ENCODE measurements at places on chromosomes 1 and 21. TPM values are rescaled to one million over a fixed set of nuclear protein-coding genes. Genes with fewer than 3 reads are reported as not detected.

INAVA gene
- total RNA-seq, result 102 TPM

NPHP4 gene
- total RNA-seq, result 4.3 TPM

- no peaks in the 10 kb centered on the region for H3K27me3 ChIP-seq
- no peaks in the 10 kb centered on the region for H3K4me1 ChIP-seq
- H3K4me3 ChIP-seq, result no peak overlapping the region
- no peak overlapping the region for H3K27ac ChIP-seq
- no peak for DNase-seq
Observed at GRCh38 chr1:53016705-53017104, 45.3 kb upstream of the PODN start.

- DNase-seq, result no peak
- no peaks in the 10 kb centered on the region for H3K27me3 ChIP-seq
- no peak overlapping the region for H3K4me3 ChIP-seq
- H3K27ac ChIP-seq, result no peak overlapping the region
- H3K36me3 ChIP-seq, result no peaks in the 10 kb centered on the region
Observed at GRCh38 chr1:177424744-177425143, 254.0 kb downstream of the BRINP2 start.

DNA sequence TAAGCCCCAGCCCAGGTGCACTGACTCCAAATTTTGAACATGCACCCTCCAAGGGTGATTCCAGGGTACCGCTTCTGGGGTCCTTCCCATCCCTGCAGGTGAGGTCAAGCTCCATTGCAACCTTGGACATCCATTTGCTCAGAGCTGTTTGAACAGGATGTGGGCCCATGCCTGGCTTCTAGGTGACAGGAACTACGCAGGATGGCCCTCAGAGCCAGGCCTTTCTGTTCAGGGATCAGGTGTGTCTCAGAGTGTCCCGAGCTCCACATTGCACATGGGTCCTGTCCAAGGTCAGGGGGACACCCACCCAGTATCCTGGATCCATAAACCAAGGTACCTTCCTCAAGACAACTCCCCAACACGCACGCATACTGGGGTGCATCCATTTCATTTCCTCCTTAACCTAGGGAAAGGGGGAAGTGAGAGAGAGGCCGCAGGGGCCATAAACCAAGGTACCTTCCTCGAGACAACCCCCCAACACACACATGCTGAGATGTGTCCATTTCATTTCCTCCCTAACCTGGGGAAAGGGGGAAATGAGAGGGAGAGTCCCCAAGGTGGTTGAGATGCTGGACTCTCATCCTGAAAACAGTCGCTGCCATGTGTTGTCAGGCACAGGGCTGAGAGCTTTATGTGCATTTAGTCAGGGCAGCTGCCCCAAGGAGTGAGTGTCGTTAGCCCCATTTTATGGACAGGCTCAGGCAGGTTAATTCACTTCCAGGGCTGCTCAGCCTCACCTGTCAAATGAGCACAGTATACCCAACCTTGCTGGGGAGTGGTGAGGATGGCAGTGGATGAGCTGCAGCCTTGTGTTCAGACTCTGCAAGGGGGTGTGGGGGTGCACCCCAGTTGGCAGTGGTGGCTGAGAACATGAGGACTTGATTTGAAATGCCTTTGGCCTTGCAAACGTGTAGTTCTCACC, 2.1 kb downstream of the SLC66A1 start:
- no peak overlapping the region for H3K4me3 ChIP-seq
- no peaks in the 10 kb centered on the region for H3K36me3 ChIP-seq
- no peaks in the 10 kb centered on the region for H3K27me3 ChIP-seq
- H3K4me1 ChIP-seq, result peaks cover 16% of the 10 kb centered on the region
- H3K27ac ChIP-seq, result no peak overlapping the region

DNA sequence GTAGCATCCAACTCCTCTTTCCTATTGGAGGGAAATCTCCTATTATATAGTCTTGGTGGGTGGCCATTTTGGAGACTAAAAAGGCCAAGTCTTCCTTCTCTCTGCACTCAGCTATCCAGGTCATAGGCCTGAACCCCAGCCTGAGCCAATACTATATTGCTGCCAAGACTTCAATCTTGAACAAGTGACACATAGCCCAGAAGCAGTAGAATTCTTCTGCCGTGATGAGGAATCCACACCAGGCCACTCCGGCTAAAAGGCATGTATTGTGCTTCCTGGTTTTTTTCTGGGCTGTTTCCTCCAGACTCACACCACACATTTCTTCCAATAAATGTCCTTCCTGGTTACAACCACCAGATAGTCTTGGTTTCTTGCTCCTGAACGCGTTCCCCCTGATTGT, 43.0 kb downstream of the ATF3 start:
- no peak overlapping the region for H3K27ac ChIP-seq
- no peaks in the 10 kb centered on the region for H3K4me1 ChIP-seq
- H3K4me3 ChIP-seq, result no peak overlapping the region
- H3K36me3 ChIP-seq, result no peaks in the 10 kb centered on the region
- no peak for DNase-seq

- H3K36me3 ChIP-seq, result peaks cover 48% of the 10 kb centered on the region
- no peak overlapping the region for H3K27ac ChIP-seq
- H3K4me3 ChIP-seq, result no peak overlapping the region
- H3K27me3 ChIP-seq, result no peaks in the 10 kb centered on the region
- no peak for DNase-seq
Observed at GRCh38 chr1:109659997-109660690, 4.2 kb downstream of the GSTM4 start.

DNA sequence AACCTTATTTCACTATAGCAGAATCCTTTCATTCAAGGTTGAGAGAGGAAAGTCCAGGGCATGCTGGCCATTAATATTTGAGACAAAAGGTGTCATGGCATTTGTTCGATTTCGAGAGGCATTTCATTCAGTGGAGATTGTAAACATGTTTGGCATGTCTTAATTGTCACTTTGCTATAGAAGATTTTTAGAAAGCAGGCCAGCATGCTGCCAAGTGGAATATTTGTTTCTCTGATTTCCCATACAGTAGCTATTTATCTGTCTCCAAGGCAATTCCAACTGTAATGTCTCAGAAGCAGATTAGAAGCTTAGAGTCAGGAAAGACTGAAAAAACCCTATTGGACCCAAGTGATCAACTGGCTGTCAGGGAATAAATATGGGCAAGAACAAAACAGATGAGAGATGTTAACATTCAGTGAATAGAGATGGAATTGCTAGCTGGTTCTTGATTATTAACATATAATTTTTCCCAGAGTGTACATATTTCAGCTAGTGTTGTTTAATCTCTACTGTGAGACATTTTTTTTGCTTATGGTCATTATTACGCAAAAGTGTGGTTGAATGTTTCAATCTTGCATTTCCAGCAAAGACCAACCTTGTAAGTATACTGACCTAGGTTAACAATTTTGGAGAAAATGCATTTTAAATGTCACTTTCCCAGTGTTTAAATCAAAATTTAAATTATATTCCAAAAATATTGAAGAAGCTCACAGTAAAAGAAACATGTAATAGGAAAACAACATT, 174.6 kb downstream of the KCNK2 start:
- no peak overlapping the region for H3K4me3 ChIP-seq
- no peak for DNase-seq
- H3K4me1 ChIP-seq, result no peaks in the 10 kb centered on the region
- no peak overlapping the region for H3K27ac ChIP-seq

GRCh38 chr1:14707531-14708445, 109.3 kb downstream of the KAZN start:
- H3K27me3 ChIP-seq, result no peaks in the 10 kb centered on the region
- H3K27ac ChIP-seq, result no peak overlapping the region
- H3K36me3 ChIP-seq, result no peaks in the 10 kb centered on the region

DNA sequence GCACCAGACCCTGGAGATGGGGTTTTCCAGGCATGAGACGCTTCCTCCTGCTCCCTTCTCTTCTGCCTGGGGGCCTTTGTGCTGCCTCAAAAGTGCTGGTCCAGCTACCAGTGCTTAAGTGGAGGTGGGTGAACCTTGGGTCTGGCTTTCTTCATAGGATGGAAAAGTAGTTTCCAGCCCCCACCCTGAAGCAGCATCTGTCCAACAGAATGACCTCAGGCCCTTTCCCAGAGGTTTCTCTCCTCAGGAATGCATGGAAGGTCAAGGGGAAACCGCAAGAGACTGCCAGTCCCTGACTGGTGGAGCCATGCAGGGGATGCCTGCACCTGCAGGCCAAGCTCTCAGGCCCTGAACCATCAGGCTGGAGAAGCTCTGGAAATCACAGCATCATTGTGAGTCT, 63.8 kb downstream of the HMGB4 start:
- H3K4me1 ChIP-seq, result no peaks in the 10 kb centered on the region
- H3K27ac ChIP-seq, result no peak overlapping the region
- H3K36me3 ChIP-seq, result no peaks in the 10 kb centered on the region
- H3K4me3 ChIP-seq, result no peak overlapping the region
- H3K27me3 ChIP-seq, result peaks cover 25% of the 10 kb centered on the region
- DNase-seq, result no peak

DNA sequence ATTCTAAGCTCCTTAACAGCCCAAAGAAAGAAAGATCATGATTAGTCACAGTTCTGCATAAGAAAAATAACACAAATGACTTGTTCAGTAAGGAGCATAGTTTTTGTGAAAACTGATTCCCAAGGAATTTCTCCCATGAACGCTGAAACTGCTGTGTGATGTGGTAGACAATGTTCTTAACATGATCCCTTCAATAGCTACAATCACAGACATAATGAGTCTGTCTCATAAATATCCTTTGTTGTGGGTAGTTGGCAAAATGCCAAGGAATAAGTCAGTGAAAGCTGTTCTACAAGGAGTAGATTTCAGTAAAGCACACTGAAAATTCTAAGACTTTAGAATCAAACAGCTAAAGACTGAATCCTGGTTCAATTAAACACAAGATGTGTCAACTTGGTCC, 404.8 kb downstream of the HLX start:
- no peak overlapping the region for H3K27ac ChIP-seq
- no peaks in the 10 kb centered on the region for H3K36me3 ChIP-seq
- no peaks in the 10 kb centered on the region for H3K27me3 ChIP-seq
- H3K4me3 ChIP-seq, result no peak overlapping the region

GRCh38 chr1:100396651-100397050, 44.3 kb downstream of the CDC14A start:
- no peak overlapping the region for H3K4me3 ChIP-seq
- DNase-seq, result no peak
- H3K27ac ChIP-seq, result no peak overlapping the region

All from esophagus squamous epithelium (tissue), 5 donors.